T47D (cell line): ENCODE measurements at places on chromosomes 7 and 10.
A peak's percentile ranks its signal among the peaks of the same experiment; 100 is the strongest.

DNA sequence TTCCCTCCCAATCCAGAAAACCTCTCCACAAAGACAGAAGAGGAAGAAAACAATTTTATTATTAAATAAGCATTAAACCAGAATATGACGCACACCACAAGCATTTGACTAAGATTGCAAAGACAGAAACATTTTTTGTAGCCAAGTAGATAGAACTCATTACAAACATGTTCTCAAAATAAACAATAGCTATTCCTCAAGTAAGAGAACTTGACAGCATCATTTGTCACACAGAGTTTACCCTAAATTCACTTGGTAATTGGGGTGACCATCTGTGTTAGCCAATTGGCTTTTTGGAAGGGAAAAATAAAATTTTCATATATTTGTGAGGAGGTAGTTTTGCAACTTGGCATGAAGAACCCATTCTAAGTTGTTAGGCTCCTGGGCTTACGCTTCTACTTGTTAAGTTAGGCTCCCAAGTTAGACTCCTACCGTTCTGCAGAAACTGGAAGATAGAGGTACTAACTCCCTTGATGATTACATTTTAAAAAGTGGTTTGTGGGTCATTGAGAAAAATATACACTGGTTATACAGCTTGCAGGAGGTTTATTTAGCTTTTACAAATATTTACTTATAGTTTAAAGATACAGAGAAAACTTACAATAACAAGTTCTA is 618.6 kb upstream of the CNTNAP2 start:
- no peak for DNase-seq

GRCh38 chr7:29811586-29811985 is 5.3 kb downstream of the WIPF3 start:
- no peak for DNase-seq

DNA sequence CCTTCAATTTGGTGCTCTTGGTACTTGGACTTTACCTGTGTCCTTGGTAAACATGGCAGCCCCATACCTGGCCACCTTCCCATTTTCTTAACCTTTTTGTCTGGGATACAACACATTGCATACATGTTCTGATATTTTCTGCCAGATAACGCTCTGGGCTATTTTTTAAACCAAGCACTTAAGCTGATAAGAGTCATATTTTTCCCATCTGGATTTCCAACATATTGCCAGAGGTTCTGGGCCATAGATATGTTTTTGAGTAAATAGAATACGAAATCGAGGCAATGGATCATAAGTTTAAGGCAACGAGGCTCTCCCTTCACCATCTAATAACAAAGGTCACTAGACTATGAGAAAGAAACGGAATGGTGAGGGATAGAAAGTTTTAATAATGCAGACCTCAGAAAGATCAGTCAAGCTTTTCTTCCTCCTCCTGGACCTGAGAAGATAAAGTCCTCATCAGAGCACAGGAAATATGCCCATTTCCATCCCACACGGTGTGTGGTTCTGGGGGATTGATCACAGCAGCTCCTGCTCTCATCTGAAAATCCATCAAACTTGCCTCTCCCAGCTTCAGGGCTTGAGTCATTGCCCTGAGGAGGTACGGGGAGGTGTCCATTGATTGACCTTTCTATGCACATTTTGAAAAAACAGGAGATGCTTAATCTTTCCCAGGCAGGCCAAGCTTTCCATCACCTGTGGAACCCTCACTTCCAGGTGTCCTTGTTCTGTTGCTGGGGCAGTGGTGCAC is 257.2 kb downstream of the GFRA1 start:
- DNase-seq, result no peak

GRCh38 chr10:119368581-119368980 is 161.2 kb downstream of the GRK5 start:
- DNase-seq, result no peak

- DNase-seq, result no peak
Measured at GRCh38 chr10:48516911-48517310, 88.0 kb downstream of the ARHGAP22 start.

GRCh38 chr10:19572056-19572455 is 244.2 kb upstream of the PLXDC2 start:
- no peak for DNase-seq

DNA sequence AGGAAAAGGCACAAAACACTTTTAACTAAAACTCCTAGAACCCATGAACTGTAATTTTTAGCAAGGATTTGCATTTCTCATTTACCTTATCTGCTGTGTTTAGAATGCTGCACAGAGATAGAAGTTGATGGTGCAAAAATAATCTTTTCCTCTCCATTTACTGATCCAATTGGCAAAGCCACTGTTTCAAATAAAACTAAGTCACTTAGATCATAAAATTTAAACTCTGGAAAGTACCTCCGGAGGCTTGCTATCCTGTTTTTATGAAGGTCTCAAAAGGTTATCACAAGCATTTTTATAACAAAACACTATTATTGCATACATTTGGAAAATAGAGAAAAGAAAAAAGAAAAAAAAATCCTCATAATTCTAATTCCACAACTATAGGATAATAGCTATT is 7.6 kb downstream of the CPA2 start:
- no peak for DNase-seq

GRCh38 chr7:73966941-73967831 is 60.8 kb upstream of the ELN start:
- DNase-seq, result no peak

DNA sequence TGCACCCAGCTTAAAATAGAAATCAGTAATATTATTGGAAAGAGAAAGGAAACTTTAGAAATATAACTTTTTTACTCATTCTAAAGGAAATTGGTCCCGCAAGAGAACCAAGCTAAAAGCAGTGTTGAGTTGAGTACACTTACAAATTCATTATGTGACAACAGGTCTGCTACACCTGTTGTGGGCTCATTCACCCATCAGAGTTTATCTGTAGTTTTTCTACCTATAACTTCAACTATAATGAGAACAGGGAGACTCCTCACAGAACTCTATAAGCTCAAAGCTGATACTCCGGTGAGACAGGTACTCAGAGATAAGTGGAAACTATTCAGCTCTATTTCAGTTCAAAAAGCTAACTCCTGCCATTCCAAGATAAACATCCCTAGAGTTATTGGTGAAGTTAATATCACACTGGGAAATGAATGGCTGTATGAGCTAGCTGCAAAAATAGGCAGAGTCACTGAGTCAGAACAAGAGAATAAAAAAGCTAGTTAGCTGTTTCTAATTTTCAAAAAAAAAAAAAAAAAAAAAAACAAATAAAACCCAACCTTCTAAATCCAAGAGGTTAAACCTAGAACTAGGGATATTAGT is 121.3 kb downstream of the PPP1R3A start:
- DNase-seq, result no peak

- no peak for DNase-seq
Measured at GRCh38 chr7:46512891-46513413, 591.9 kb upstream of the IGFBP3 start.

DNA sequence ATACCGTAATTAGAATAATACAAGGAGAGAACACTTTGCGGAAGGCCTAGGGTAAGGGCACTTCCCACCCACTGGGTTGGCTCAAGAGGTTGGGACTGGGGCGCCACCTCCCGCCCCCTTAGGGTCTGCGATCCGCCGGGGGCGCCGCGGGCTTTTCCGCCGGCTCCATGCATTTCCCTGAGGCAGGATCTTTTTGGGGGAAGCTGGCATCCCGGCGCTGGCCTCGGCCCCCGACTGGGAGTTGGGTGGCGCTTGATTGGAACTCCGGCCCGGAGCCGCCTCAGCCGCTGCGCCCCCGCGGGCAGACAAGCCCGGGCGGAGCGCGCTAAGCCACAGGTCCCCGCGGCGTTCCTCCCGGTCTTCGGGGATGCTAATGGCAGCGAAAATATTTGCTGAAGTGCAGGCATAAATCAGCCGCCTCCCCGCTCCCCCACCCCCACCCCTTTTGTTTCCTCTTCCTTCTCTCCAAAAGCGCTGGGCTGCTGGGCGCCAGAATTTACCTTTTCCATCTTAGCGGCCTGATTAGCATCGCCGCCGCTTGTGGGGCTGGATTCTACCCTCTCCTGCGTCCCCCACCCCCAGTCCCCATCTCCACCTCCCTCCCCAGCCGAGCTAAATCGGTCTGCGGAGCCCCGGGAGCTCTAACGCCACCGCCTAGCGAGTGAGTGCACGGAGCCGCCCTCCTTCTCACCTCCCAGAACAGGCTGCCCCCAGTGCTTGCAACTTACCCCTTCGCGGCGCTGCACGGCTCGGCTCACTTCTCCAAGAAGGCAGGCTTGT is 5.1 kb downstream of the UNC5B start:
- DNase-seq, result no peak

DNA sequence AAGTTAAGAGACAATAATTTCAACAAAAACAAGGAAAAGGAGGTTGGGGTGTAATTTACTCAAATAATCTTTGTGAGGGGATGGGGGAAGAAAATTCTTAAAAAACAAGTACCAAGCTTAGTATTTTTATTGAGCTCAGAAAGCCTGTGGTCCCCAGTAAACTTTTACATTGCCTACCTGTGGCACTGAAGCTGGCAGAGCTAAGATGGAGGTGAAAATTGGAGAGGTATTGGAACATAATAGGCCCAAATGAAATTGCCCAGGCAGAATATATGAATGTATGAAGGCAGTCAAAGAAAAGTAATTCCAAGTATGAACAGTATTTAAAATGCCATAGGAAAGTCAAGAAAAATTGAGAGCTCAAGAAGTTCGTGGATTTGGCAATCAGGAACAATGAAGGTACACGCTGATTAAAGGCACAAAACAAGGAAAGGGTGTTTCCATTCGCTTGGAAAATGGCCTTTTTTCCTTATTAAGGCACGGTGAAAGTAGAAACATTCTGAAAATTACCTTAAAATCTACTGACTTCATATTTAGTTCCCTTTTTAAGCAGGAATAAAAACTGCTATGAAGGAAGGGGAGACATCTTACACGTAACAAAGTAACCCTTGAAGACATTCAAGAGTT is 3.4 kb upstream of the KMT2E start:
- no peak for DNase-seq

GRCh38 chr10:98224996-98225395 is 43.0 kb downstream of the LOXL4 start:
- DNase-seq, result no peak

DNA sequence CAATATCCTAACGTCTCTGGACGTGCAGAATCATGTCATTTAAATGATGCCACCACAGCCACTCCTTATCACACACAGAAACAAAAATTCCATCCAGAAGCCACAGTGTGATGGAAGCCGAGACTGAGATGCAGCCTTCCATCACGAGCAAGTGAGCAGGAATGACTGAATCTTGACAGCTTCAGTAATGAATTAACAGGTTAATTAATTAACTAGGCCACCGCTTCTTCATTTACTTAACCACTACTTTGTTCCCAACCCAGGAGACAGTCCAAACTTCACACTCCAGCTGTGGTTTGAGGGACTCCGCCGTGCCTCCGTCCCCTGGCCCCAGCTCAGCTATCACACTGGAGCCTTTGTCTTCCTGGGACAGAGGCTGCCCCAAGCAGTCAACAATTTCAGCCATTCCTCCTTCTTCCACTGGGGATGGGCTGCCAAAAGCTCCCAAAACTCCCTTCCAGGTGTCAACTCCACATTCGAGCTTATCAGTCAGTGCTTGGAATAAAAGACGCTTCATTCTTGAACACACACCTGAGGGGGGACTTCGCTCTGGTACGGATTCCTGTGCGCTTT is 65.9 kb downstream of the FGFR2 start:
- no peak for DNase-seq

DNA sequence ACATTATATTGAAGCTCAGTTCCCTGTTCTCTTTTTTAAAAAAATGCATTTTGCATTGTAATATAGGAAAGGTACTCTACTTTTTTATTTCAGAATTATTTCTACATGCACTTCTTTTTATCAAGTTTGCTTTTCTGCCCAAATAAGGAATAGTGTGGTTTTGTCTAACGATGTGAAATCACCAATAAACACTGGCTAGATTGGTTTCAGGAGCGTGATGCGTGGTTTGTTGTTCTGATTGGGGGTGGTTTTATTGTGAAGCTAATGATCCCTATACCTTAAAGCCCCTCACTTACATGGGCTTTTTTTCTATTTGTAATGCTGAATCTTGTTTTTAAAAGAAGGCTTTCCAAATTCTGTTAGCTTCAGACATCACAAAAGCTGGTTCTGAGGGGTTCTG is 17.6 kb downstream of the ENTPD7 start:
- DNase-seq, result no peak

- no peak for DNase-seq
Measured at GRCh38 chr10:71515531-71516172, 118.9 kb downstream of the CDH23 start.

GRCh38 chr10:115129752-115130151 is 36.6 kb downstream of the ATRNL1 start:
- peak; percentile 36 for DNase-seq

GRCh38 chr10:102424145-102424544 is 3.5 kb downstream of the FBXL15 start:
- DNase-seq, result no peak

GRCh38 chr10:47311193-47311931 is 10.9 kb upstream of the GDF2 start:
- no peak for DNase-seq

GRCh38 chr7:23298141-23298881 is 828 bp upstream of the MALSU1 start:
- peak; percentile 91 for DNase-seq

DNA sequence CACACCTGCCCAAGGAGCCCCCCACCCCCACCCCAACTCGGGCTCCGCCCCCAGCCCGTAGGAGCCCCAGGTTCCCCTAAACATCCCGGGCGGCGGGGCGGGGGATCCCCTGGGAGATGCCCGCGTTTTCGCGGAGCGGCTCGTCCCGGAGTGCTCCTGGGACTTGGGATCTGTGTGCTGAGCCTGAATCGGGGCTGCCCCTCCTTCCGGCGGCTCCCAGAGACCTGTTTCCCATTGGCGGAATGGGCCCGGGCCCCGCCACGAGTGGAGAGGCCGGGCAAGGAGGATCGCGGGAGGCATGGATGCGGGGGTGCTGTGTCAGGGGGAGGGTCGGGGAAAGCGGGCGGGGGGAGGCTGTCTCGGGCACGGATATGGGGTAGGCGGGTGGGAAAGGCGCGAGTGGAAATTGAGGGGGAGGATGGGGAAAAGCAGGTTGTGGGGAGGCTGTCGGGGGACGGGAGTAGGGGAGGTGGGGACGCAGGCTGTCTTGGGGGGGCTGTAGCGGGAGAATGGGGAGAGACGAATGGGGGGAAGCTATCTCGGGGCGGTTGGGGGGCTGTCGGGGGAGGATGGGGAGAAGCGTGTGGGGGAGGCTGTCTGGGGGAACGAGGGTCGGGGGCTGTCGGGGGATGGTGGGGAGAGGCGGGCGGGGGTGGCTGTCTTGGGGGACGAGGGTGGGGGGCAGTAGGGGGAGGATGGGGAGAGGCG is 572 bp upstream of the BHLHA15 start:
- no peak for DNase-seq
